ENCODE measurements at places on chromosomes 2 and 18. TPM values are rescaled to one million over a fixed set of nuclear protein-coding genes. Genes with fewer than 3 reads are reported as not detected.

GRCh38 chr2:3100386-3100785 lies 277.2 kb downstream of the EIPR1 start:
- DNase-seq, result no peak

TWIST2 gene
- total RNA-seq, result not detected

DNA sequence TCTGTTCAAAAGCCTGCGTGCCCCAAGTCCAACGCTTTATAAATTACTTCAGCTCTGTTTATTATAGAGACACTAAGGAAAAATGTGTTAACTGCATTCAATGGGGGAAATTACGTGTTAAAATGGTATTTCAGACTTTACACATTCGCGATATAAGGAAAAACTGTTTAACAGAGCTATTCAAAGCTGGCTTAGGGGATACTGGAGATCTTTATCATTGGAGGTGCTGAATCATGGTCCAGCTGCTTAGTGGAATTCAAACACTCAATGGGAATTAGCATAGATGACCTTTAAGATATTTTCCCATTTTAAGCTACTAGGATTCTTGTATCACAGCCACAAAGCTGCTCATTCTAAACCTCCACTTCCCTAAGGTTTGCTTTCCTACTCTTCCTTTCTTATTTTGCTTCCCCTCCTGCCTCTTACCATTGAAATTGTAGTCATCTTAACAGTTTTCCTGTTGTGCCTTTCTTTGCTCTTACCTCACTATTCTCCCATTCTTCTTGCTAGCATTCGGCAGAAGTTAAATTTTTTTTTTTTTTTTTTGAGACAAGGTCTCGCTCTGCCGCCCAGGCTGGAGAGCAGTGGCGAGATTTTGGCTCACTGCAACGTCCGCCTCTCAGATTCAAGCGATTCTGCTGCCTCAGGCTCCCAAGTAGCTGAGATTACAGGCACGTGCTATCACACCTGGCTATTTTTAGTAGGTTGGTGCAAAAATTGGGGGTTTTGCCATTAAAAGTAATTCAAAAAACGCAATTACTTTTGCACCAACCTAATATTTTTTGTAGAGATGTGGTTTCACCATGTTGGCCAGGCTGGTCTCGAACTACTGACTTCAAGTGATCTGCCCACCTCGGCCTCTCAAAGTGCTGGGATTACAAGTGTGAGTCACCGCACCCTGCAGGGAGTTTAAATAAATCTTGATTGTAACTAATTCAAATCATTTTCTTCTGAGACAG lies 6.5 kb downstream of the SULT6B1 start:
- DNase-seq, result no peak

DNA sequence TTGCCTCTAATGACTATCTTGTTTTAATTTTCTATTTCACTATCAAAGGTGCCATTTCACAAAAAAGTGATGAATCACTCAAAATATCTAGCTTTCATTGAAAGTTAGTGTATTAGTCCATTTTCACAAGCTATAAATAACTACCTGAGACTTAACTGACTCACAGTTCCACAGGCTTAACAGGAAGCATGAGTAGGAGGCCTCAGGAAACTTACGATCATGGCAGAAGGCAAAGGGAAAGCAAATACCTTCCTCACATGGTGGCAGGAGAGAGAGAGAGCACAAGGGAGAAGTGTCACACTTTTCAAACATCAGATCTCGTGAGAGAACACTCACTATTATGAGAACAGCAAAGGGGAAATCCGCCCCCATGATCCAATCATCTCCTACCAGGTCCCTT lies 1220.4 kb upstream of the ZEB2 start:
- no peak for DNase-seq

ANKRD36B gene
- total RNA-seq, result 25.0 TPM
